ENCODE measurements at places on chromosomes 16 and 17.

GRCh38 chr17:67374329-67375053 is 2.6 kb upstream of the PITPNC1 start:
- DNase-seq = peak; percentile 84

DNA sequence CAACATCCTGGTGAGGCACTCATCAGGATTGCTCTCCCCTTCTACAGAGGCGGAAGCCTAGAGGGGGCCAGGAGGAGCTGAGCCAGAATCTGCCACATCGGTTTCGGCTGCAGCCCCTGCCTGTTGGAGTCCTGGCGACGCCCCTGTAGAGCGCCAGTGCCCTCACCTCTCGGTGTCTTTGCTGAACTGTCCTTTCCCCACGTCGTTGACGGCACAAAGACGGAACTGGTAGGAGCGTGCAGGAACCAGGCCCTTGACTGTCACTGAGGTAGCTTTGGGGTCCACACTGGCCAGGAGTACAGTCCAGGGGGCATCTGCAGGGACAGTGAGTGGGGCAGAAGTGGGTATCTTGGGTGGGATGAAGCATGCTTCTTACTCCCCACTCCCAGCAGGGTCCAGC is 110.3 kb upstream of the CDC42EP4 start:
- no peak for DNase-seq

DNA sequence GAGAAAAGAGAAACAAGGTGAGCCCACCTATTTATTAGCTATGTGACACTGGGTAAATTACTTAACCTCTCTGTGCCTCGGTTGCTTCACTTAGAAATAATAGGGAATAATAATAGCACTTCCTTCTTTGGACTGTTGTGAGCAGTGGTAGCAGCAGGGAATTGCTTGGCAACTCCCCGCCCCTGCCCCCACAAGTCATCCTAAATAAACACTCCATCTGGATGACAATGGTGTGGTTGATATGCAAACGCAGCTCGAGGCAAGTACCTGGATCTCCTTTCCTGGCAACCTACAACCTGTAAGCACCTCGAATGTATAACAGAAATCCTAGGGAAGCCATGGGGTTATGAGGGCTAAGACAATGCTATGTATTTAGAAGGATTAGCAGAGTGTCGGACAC is 9.1 kb downstream of the TEKT3 start:
- DNase-seq = no peak

- DNase-seq = no peak
These were observed 4.2 kb downstream of the BCL7C start for GRCh38 chr16:30889721-30890120.

DNA sequence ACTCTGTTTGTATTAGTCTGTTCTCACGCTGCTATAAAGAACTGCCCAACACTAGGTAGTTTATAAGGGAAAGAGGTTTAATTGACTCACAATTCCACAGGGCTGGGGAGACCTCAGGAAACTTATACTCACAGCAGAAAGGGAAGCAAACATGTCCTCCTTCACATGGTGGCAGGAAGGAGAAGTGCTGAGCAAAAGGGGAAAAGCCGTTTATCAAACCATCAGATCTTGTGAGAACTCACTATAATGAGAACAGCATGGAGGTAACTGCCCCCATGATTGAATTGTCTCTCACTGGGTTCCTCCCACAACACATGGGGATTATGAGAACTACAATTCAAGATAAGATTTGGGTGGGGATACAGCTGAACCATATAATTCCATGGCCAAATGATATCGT is 30.9 kb downstream of the ABCC1 start:
- no peak for DNase-seq

DNA sequence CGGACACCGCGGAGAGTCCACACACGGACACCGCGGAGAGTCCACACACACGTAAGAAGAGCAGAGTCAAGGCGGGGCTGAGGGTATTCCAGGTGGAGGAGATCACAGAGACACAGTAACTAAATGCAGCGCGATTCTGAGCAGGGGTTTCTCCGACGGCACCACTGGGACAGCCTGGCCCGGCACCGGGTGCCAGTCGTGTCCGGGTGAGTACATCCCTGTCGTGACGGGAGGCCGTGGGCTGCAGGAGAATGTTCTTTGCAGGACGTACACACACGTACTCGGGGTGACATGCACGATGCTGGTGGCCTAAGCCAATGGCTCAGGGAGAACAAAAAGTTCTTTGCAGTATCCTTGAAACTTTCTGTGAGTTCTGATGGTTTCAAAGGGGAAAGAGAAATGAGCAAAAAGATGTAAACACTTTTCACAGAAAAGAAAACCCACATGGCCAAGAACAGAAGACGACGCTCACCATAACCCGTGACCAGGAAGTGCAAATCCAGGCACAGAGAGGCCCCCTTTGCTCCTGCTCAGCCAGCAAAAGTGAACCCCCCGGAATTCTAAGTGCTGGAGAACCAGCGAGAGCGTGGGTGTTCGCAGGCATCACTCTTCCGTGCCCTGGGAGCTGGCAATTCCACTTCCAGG is 53.7 kb upstream of the METRNL start:
- DNase-seq = no peak

DNA sequence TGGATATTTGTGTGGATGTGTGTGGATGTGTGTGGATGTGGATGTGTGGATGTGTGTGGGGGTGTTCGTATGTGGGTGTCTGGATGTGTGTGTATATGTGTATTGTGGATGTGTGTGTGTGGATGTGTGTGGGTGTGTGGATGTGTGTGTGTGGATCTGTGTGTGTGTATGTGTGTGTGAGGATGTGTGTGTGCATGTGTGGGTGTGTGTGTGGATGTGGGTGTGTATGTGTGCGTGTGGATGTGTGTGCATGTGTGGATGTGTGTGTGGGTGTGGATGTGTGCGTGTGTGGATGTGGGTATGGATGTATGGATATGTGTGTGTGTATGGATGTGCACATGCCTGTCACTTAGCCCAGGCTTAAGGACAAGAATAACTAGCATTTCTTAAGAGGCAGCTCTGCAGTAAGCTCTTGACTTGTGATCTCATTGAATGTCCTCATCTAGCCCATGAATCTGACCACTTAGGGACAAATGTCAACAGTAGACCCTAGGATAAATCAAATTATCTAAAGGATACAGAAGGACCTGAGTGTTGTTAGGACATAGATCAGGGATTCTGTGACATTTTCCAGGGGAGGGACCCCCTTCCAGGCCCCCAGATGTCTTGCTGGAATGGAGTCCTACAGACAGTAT is 83.5 kb downstream of the BMERB1 start:
- DNase-seq = no peak

DNA sequence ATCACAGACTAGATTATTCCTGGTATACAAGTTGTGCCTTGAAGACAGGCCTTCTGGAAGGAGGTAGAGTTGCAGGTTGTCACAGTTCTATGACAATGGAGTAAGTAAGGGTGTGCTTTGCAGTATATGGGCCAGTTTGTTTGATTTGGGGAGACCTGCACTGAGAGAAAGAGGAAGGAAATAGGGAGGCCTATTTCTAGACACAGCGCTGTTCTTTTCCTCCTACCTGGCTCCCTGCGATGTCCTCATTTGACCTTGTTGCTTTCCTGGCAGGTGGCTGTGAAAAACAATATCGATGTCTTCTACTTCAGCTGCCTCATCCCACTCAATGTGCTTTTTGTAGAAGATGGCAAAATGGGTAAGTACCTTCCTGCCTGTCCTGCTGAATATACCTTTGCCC is 22.5 kb upstream of the RASL10B start:
- no peak for DNase-seq

GRCh38 chr16:67977469-67978227 is 2.7 kb downstream of the DPEP3 start:
- no peak for DNase-seq

GRCh38 chr16:67441271-67441753 is 10.4 kb downstream of the HSD11B2 start:
- DNase-seq = peak; percentile 77

DNA sequence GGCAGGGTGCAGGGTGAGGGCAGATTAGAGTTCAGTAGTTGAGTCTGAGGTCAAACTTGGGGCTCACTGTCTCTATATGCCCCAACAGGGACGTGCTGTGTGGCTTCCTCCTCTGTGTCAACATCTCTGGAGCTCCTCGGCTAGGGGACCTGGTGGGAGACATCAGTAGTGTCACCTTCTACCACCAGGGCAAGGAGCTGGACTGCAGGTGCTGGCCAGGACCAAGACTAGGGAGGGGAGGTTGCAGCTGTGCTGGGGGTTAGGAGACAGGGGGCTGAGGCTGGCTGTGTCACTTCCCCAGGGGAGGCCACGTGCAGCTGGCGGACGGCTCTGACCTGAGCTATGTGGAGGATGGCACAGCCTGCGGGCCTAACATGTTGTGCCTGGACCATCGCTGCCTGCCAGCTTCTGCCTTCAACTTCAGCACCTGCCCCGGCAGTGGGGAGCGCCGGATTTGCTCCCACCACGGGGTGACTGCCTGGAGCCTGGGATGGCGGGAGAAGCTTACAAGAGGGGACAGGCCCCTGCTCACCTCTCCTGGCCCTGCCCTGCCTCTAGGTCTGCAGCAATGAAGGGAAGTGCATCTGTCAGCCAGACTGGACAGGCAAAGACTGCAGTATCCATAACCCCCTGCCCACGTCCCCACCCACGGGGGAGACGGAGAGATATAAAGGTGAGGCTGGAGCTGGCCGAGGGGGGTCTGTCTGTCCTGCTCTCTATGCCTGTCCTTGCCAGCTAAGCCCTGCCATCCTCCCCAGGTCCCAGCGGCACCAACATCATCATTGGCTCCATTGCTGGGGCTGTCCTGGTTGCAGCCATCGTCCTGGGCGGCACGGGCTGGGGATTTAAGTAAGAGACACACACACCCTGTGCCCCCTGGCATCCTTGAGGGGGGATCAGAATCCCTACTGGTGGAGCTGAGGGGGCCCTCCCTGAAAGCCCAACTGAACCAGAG is 18.9 kb downstream of the ADAM11 start:
- no peak for DNase-seq

DNA sequence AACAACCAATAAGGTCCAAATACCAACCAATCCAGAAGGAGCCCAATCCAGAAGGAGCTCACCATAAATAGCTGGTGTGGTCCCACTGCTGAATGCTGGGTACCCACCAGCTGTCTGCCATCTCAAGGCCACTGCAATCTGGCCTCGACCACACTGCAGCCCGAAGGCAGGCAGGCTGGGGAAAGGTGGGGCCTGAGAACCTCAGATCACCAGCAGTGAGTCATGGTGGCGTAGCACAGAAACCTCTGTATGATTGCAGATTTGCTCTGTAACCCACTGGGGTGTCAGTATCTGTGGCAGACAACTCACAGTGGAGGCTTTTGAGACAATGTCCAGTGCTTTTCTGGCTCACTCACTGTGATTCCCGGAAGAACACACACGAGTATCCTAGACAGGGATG is 14.7 kb upstream of the CMTR2 start:
- peak; percentile 28 for DNase-seq

DNA sequence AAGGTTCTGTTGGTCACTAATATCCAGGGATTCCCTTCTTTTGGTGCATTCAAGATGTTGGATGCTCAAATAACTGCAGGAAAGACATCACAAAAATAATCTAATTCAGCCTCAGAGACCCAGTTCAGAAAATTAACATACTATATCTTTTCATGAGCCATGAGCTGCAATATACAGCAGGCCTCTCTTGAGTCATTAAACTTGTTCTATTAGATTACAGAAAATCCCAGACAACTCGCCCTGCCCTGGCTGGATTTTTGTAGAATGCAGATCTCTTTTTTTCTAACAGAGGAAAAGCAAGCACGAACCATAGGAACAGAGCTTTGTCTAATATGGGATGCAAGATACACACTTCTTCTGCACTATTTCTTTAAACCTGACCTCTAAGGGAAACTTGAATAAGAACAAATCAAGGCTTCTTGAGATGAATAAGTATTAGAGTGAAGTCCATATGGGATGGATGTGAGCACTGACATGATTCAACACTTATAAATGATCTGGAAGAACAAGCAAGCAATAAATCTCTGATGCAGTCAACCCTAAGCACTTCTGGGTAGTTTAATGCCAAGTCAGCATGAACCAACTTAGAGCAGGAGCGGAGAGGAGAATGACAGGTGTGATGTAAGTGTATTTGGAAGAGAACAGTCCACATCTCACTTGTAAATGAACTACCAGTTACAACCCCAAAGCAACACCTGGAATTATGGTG is 70.7 kb upstream of the GNAO1 start:
- no peak for DNase-seq

DNA sequence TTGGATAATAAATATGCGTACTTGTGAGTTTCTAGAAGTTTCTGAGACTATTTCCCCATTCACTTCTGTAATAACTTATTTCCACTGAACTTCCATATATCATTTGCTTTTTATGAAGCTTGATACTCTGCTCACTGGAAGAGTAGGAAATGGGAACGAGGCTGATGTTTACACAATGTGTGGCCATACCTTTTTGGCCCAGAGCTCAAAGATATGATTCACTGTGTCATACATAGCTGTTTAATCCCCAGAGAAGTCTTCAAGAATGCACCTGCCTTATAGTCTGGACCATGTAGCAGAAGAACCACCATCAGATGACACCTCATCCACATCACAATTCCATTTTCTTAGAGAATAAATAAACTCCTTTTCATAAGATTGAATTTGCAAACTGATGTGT is 40.3 kb upstream of the TEKT3 start:
- DNase-seq = no peak

- DNase-seq = no peak
These were observed 15.3 kb upstream of the FZD2 start for GRCh38 chr17:44541884-44542581.

- DNase-seq = no peak
These were observed 122.6 kb downstream of the SHISA6 start for GRCh38 chr17:11363565-11364117.

DNA sequence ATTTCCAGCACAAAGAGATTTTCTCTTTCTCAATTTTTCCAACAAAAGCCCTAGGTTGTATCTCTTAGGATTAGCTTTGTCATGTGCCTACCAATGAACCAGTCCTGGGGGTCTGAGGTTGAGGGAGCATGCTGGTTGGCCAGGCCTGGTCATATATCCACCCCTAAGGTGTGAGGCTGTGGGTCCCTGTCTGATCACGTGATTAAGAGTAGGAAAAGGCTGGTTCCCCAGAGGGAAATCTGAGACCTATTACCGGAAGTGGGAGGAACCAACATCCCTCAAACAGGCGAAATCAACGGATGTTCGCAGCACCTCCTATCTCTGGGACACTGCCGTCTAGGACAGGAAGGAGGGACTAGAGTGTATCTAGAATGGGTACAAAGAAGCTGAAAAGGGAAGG is 185.7 kb upstream of the IRX5 start:
- DNase-seq = no peak

DNA sequence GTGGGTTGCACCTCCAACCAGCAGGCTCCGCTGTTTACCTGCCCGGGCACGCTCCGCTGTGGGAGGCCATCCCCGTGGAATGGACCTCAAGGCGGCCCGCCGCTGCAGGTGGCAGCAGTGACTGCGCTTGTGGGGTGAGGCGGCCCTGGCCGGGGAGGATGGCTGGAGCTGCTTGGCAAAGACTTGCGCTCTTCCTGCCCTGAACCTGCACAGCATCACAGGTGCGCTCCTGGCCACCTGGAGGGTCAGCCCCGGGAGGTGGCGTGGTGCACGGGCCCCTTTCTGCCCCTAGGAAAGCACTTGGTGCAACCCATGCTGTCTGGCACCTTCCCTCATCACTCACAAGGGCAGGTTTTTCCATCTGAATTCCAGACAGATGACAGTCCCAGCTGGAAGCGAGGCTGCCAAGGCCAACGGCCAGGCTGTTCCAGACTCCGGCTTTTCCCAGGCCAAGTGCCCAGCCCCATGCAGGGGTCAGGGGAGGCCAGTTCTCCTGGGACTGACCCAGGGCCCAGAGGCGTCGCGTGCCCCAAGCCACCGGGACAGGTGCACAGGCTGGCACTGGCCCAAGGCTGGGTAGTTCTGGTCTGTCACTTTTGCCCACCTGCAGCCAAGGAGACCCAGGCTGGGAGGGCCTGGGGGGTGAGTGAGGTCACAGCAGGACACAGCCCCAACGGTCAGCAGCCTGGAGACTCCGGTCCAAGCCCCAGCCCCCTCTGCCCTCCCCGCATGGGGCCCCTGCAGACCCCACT is 13.3 kb downstream of the UTS2R start:
- no peak for DNase-seq
